ENCODE measurements at places on chromosomes 2 and 18.

GRCh38 chr2:223027442-223027841 lies 24.5 kb upstream of the KCNE4 start:
- DNase-seq: no peak

DNA sequence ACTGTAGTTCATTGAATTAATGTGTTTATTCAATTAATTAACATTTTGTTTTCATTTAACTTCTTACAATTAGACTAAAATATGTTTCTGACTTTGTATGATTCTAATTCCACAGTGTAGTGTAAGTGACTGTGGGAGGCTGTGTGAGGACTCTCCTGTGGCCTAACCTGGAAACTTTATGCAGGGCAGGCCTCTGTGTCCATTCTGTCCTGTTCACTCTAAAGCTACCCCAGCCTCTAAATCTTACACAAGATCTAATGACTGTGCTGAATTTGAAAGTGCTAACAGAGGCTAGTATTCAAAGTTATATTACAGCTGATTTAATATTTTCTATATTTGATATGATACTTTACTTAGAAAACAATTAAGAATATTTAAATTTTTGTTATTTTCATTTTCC lies 270.5 kb upstream of the CDH19 start:
- no peak for DNase-seq

- DNase-seq: no peak
Measured at GRCh38 chr2:7517088-7517487, 599.9 kb downstream of the RNF144A start.

- DNase-seq: no peak
Measured at GRCh38 chr2:157302492-157303099, 23.0 kb downstream of the ERMN start.

- no peak for DNase-seq
Measured at GRCh38 chr2:240620149-240620731, 5.0 kb upstream of the GPR35 start.

- no peak for DNase-seq
Measured at GRCh38 chr18:6057604-6058003, 162.3 kb upstream of the TMEM200C start.

GRCh38 chr2:53755121-53755520 lies 12.5 kb upstream of the CHAC2 start:
- DNase-seq: no peak

DNA sequence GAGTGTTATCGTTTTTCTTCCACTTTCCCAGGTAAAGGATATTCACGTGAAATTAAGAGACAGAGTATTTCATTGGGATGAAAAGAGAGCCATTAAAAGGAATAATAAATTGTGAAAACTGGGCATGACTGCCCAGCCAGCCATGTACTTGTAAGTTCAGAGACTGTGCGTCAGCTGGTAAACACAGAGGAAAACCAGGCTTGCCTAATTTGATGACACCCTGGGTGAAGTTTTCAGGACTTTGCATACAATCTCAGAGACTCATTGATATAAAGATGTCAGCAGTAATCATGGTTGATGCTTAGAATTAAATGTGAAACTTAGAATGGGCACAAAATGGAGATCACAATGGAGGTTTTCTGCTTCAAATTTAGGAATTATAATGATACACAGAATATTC lies 153.5 kb upstream of the ZEB2 start:
- DNase-seq: no peak

GRCh38 chr2:178193496-178193822 lies 853 bp upstream of the OSBPL6 start:
- DNase-seq: no peak

GRCh38 chr2:205571360-205571959 lies 110.8 kb upstream of the NRP2 start:
- no peak for DNase-seq

DNA sequence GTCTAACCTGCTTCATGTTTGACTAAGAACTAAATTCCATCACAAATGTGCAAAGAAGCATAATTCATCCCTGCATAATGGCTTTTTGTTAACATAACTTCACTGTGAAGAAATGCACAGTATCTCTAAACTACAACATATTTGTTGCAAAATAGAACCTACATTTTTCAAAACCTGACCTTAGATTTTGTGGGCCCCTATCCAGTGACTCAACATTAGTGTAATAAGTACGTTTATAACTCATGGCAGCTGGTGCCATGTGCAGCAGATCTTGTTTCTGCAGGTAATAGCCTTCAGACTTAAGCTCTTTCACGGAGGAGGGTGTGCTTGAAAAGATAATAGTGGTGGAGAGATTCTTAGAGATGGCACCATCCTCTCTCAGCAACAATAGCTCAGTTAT lies 28.6 kb upstream of the VWC2L start:
- DNase-seq: no peak

- DNase-seq: no peak
Measured at GRCh38 chr2:152490686-152491455, 155.9 kb downstream of the FMNL2 start.

GRCh38 chr18:10169064-10169562 lies 255.3 kb downstream of the VAPA start:
- no peak for DNase-seq

DNA sequence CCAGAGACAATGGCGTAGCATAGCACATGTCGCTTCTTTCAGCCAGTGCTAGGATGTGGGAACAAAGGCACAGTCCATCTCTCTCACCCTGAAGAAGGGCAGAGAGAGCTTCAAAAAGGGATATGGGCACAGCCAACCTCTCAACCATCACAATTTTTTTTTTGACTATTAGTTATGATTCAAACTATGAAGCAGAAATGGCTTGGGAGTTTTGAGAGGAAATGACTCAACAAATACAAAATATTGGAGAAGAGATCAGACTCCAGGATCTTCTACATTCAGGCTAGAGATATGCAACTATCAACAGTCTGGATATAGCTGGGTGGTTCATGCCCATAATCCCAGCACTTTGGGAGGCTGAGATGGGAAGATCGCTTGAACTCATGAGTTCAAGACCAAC lies 109.1 kb downstream of the MCFD2 start:
- DNase-seq: no peak

DNA sequence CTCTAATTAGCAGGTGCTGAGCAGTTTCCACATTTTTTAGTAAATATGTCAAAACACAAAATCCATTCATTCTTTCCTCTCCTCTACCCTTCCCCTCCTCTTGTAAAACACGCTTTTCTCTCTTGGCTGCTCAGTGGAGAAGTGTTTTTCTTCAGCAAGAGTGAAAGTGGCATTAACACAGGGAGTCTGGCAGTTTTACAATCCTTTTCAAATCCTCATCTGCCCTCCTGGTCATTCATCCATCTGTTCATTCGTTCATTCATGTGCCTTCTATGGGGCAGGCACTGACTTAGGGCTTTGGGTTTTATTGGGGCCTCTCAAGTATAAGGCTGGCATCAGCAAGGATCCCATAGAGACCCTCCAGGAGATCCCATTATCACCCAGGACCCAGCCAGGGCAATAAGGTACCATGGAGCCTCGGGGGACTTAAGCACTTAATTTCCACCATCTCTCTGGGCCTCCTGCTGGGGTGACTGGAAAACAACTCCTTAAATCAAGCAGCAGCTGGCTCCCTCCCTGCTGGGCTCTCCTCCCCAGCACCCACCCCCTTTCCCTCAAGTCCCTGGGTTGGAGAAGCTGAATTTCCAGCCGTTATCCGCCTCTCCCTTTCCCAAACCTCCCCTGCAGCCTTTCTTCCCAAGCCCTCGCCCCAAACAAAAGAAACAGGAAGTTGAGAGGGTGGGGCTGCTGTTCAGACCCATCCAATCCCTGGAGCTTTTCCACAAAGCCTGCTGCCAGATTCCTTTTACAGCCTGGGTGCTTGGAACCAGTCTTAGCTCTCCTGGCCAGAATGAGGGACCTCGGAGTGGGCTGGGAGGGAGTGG lies 32.6 kb downstream of the MARCHF4 start:
- DNase-seq: no peak

DNA sequence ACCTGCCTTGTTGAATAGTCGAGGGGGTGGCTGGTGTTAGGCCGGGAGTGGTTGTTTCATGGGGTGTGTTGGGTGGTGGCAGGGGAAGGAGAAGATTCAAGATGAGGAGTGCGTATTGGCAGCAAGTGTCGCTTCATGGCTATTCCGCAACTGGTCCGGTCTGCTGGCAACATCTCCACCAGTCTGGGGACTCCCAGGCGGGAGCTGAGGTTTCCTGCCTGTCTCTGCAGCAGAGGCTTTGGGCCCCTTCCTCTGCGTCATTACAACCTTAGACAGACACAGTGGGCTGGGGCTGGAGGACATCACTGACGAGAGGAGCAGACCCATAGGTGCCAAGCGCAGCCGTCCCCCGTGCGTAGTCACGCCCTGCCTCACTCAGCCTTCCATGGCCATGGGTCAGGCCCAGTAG lies 64.0 kb upstream of the MCFD2 start:
- no peak for DNase-seq

DNA sequence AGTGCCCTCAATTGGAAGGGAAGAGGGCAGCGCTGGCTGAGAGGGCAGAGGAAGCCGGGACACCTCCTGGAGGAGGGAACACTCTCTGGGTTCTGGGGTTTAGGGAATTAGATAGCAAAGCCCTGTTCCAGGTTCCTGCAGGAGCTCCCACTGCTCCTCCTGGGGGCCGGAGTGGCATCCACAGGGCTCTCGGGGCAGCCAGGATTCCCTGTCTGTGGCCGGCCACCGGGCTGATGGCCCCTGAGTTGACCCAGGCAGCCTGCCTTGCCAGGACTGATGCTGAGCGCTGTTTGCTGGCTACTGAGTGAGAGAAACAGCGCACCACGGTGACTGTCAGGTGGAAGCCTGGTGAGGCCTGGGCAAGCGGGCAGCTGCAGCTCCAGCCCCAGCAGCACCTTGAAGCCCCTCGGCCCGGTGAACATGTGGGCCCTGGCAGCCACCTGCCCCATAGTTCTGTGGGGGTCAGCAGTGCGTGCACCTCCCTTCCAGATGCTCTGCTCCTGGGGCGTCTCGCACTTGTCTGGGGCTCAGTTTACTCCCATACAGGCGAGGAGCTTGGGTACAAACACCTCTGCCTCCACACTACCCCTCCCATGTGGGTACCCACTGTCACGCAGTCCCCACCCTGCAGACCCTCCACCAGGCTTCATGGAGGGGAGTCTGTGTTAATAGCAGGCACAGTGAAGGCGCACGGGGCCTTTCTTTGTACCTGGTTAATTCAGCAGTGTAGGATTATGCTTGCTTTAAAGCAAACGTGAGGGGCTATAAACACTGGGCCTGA lies 7.7 kb upstream of the ALLC start:
- DNase-seq: no peak

- DNase-seq: no peak
Measured at GRCh38 chr2:650343-651310, 26.6 kb downstream of the TMEM18 start.

DNA sequence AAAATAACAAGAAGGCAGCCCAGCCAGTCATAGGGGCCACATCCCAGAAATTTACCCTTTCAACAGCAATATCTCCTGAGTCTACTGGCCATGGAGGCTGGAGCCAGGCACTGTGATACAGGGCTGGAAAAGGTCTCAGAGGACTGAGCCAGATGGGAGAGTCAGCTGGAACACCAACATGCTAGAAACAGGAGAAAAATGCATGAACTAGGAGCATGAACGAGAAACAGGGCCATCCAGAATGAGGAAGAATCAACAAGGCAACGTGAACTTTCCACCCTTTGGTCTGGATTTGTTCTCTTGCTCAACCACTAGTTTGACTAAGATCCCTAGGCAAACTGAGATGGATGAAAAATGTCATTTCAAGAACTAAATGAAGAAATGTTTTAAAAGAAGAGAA lies 13.1 kb downstream of the PID1 start:
- no peak for DNase-seq

DNA sequence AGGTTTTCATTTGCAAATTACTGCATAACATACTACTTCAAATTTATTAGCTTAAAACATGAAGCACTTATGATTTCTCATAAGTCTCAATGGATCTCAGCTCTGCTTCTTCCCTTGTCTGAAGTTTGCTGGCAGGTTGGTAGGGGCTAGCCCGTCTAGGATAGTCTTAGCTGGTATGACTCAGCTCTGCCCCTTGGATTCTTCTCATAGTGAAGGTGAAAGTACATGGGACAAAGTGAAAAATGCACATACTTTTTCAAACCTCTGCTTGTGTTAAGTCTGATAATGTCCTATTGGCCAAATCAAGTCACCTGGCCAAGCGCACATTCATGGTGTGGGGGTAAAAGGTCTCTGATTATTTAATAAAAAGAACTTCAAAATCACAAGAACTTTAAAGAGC lies 184.8 kb upstream of the VWC2L start:
- no peak for DNase-seq

- DNase-seq: no peak
Measured at GRCh38 chr2:160096409-160096808, 34.0 kb upstream of the PLA2R1 start.

DNA sequence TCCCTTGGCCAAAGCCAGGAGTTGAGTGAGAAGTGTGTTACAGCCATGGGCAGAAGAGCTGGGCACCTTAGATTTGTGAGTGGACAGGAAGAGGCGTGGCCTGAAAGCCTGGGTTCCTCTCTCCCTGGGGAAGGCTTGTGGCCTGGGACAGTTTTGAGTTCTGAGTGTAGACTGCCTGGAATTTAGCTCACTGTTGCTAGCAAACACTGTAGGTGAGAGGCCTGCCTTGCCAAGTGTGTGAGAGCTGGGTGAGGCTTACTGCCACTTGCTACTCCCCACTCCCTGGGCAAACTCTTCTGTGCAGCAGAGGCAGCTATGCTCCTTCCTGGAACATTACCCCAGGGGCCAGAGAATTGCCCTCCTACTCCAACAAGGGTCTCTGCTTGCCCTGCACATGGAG lies 150.0 kb upstream of the GALNT5 start:
- DNase-seq: no peak

DNA sequence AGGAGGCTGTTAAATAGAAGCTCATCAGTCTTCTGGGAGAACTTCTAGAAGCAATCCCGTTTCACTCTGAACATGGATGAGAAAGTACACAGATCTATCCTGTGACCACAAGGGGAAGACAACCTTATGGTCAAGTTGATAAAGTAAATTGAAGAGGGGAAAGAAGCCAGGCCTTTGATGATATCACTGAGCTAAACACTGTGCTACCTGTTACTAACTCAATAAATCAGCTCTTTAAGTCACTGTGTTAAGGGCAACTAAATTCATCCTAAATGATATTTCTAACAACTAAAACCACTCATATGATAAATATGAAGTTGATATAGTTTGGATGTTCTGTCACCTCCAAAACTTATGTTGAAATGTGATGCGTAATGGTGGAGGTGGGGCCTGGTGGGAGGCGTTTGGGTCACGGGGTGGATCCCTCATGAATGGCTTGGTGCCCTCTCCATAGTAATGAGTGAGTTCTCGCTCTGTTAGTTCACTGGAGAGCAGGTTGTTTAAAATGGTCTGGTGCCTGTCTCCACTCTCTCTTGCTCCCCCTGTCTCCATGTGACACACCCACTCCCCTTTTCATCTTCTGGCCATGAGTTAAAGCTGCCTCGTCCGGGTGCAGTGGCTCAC lies 23.6 kb downstream of the OLA1 start:
- DNase-seq: no peak

DNA sequence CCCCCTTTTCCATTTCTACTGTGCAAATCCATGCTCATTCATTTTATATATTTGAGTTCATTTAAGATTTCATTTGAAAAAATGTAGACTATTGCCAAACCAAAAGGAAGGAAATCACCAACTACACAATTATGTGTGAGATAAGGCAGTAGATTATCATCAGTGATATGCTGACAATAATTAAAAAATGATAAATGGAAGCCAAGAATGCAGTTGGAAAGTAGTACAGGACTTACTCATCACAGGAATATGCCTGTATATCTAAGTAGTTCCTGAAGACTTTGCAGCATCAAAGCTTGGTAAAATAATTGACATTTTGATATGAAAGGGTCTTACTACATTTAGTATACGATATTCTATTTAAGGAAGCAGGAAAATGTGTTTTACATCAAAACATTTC lies 166.1 kb upstream of the OTX1 start:
- no peak for DNase-seq
